ENCODE measurements at places on chromosomes 12 and 14.

DNA sequence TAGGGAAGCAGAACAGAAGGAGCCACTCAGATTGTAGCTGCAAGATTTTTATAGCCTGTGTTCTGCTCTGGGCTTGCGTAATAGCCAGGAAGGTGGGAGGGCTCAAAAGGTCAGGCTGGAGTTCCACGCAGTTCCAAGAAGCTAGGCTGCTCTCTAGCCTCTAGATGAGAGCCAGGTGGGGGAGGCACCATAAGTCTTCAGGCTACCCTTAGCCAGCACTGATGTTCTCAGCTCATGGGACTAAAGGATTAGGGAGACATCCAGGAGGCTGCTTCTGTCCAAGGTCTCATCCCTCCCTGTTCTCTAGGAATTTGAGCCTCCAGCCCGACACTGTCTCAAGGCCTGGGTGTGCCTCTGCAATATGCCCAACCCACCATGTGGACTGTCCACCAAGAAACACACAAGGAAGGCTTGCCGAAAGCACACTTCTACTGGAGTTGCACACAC, 1.7 kb downstream of the LMBR1L start:
- no peak for DNase-seq

- DNase-seq, result peak; percentile 28
Measured at GRCh38 chr14:64549791-64550620, at the start of gene PPP1R36. Gene PPP1R36, plus strand, starts transcription at chr14:64549961. Its CDS starts 37 bp downstream, at chr14:64549998.

- no peak for DNase-seq
Measured at GRCh38 chr14:29650554-29651269, 276.9 kb downstream of the PRKD1 start.

- no peak for DNase-seq
Measured at GRCh38 chr12:62649412-62650138, 182.9 kb downstream of the MON2 start.

DNA sequence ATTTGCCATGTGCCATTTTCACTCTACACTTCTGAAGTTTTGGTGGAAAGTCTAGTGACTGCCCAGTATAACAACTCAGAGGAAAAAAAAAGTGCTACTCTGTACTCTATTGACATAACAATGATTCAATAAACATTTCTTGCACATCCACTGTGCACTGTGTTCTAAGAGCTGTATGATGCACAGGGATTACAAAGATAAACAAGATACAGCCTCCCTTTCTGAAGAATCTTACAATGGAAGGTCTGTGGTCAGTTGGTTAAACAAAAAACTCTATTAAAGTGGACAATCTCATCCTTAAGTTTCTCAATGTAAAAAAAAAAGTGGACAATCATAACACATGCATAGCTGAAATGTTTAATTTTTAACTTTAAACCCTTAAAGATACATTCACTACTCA, 105.7 kb upstream of the RASSF8 start:
- no peak for DNase-seq

GRCh38 chr14:37198273-37198598, 499 bp downstream of the MIPOL1 start:
- no peak for DNase-seq

DNA sequence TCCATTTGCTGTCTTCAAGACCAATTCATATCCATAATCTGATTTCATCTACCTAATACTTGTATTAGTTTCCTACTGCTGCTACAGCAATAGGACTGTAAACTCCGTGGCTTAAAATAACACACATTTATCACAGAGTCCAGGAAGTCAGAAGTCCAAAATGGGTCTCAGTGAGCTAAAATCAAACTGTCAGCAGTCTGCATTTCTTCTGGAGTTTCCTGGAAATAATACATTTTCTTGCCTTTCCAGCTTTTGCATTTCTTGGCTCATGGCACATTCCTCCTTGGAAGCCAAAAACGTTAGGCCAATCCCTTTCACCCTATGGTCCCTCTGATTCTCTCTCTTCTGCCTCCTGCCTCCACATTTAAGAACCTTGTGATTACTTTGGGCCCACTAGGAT, 239.8 kb downstream of the PRKD1 start:
- DNase-seq, result no peak

DNA sequence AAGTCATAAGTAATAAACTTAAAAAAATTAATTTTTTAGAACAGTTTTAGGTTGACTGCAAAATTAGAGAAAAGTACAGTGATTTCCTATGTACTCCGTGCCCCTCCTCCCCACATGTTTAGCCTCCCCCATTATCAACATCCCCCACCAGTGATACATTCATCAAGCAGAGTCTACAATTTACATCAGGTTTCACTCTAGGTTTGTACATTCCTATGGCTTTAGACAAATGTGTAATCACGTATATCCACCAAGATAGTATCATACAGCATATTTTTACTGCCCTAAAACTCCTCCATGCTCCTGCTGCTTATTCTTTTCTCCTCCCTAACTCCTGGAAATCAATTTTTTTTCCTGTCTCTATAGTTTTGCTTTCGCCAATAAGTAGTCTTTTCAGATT, 438.7 kb downstream of the LRFN5 start:
- DNase-seq, result no peak

DNA sequence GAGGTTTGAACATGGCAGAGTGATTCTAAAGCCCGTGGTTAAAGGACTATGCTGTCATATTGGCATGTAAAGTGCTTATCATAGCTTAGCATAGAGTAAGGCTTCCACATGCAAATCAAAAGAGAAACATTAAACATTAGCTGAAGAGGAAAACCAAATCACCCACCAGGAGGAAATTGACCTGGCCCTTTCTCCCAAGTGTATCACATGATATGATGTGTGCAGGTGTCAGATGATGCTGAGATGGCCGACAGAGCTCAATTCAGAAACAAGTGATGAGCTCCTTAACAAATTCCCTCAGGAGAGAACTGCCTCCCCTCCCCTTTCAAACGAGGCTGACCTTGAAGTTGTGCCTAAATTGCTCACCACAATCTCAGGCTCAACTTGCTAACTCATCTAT, 217.1 kb upstream of the BTG1 start:
- DNase-seq, result no peak

DNA sequence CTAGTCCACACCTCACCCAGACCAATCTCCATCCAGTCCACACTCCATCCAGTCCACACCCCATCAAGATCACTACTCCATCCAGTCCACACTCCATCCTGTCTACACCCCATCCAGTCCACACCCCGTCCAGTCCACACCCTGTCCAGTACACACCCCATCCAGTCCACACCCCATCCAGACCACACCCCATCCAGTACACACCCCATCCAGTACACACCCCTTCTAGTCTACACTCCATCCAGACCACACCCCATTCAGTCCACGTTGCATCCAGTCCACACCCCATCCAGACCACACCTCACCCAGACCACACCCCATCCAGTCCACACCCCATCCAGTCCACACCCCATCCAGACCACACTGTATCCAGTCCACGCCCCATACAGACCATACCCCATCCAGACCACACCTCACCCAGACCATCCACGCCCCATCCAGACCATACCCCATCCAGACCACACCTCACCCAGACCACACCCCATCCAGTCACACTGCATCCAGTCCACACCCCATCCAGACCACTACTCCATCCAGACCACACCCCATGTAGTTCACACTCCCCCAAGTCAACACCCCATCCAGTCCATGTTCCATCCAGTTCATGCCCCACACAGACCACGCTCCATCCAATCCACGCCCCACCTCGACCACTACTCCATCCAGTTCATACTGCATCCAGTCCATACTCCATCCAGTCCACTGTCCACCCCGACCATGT, 116.6 kb upstream of the RTL1 start:
- no peak for DNase-seq

- no peak for DNase-seq
Measured at GRCh38 chr12:15605881-15606590, 183.2 kb downstream of the EPS8 start.

DNA sequence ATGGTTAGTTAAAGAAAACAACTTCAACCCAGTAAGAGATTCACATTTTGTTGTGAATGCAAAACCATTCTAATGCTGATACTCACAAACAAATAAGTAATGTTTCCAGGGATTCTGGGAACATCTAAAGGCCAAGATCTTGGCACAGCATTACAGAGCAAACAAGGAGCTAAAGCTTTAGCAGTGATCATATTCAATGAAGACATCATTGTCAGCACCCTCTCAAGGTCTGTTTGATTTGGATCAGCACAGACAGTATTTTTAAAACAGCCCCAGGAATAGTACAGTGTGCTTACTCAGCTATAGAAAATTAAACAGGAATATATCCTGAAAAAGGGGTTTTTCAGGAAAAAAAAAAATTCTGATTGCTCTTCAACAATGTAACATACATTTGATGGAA, 71.4 kb downstream of the TMEM260 start:
- no peak for DNase-seq

- DNase-seq, result no peak
Measured at GRCh38 chr12:60209933-60210332, 614.1 kb downstream of the SLC16A7 start.

- no peak for DNase-seq
Measured at GRCh38 chr12:15599266-15600037, 189.7 kb downstream of the EPS8 start.

- no peak for DNase-seq
Measured at GRCh38 chr12:11787933-11788849, 138.7 kb downstream of the ETV6 start.

- no peak for DNase-seq
Measured at GRCh38 chr14:93228550-93228949, 21.5 kb downstream of the UBR7 start.

- no peak for DNase-seq
Measured at GRCh38 chr12:119901670-119902069, 24.6 kb upstream of the CIT start.
